ENCODE measurements at places on chromosomes 6 and 20.

GRCh38 chr20:20360464-20360863, 7.4 kb upstream of the INSM1 start:
- DNase-seq = peak; percentile 72

DNA sequence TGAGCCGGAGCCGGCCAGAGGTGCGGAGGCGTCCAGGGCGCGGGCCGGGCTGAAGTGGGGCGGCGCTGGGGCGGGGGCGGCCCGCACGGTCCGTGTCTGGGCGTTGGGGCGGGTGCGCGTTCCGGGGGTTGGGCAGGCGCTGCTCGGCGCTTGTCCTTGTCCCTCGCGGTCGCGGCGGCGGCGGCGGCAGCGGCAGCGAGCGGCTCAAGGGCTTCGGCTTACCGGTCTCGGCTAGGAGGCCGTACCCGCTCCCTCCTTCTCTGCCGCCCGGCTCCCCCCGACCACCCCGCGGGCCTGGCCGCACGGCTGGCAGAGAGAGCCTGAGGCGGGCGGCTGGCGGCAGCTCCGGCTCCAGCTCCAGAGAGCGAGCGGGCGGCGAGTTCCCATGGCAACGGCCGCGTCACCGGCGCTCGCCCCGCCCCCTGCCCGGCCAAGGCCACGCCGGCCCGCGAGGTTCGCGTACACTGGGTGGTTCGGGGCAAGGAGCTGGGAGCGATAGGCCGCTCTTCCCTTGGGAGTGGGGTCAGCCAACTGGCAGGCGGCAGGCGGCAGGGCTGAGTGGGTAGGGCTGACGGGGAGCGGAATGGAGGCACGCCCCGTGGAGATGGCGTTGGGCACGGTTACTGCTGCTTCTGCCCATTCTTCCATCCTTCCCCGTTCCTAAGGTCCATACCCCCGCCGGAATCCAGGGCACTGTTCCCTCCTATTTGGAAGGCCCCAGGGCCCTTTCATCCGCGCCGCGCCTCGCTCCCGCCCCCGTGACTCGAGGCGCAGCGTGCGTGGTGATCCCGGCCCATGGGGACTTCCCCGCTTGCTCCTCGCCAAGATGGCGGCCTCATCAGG, at the start of gene LRRC73:
TSS of gene LRRC73 (minus strand) at position 363 of the 843 bp plus-strand sequence. CDS start 561 bp downstream, outside the sequence.
- DNase-seq = peak; percentile 85

GRCh38 chr6:137399881-137400443, 94.2 kb downstream of the OLIG3 start:
- no peak for DNase-seq

GRCh38 chr6:145875496-145876211, 61.1 kb upstream of the FBXO30 start:
- no peak for DNase-seq

- no peak for DNase-seq
Observed at GRCh38 chr6:27281105-27281539, 31.0 kb downstream of the POM121L2 start.

DNA sequence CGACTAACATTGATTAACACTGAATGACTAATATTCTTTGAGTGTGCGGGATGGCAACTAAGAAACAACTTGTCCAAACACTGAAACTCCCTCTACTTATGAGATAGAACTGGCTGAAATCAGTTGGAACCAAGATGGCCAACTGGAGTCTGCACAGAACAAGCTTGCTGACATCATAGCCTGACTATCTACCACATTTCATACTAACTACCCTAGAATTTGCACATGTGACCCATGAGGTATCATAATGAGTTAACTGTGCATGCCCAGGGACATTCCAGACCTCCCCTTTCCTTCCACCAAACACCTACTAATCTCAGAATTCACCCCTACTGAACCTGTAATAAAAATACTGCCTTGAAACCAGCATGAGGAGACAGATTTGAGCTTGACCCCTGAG, 43.2 kb downstream of the PHIP start:
- no peak for DNase-seq

GRCh38 chr6:53067849-53068361, 2.7 kb downstream of the FBXO9 start:
- no peak for DNase-seq

DNA sequence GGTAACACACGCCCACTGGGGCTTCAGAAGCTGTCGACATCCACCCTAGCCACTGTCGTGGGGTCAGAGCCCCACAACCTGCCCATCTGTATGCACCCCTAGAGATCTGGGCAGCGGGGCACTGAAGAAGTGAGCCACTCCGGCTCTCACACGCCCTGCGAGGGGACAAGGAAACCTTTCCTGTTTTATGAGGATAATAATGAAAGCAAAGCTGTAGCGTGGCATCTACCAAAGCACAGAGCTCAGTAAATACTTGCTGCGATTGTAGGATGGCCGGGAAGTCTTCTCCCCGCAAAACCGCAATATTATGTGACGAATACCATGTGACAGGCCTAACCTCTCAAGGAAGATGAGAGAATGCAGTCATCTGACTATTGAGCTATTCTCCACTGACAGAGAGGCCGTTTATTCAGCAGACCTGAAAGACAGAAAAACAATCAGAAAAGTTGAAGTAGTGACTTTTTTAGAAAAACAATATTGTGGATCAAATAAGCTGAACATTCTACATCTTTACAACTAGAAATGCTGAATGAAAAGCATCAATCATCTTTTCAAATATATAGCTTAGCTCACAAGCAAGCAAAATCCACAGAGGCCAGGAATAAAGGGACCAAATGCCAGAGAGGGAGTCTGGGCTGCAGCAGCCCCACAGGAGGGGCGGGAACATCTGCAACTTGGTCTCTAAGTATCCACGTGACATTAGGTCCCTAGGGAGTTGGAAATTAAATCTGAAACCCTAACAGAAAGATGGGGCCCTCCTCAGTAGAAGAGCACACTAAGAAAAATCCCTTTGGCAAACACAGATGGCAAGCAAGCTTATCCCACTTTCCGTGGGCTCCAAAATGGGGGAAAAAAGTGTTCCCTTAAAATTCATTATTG, 207.8 kb downstream of the TTLL2 start:
- no peak for DNase-seq

DNA sequence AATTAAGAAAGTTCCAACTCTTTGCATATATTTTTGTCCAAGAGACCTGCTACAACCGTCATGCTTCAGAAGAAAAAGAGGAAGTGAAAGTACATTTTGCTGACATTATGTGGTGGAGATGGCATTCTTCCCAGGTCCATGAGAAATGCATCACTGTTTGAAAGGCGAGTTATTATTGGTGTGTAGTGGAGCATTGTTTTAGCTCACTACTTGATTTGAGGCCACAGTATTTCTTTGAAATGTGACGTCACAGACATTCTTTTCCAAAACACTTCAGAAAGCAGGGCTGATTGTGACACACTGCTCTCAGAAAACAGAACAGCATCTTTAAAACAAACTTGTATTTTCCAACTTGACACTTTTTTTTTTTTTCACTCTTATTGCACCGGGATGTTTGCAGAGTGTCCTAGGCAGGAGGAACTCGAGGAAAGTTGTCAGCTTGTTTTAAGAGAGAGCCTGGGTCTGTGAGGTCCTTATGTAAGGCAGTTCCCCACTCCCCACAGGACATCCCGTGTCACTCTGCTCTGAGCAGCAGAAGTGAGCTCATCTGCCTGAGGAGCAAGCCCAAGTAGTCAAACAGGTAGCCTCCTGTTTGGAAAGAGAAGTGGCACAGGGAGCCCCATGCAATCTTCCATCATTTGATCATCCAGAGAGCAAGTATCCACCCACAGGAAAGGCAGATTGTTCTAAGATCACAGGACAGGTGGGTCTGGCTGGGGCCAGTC, 1.1 kb downstream of the SPTLC3 start:
- no peak for DNase-seq

DNA sequence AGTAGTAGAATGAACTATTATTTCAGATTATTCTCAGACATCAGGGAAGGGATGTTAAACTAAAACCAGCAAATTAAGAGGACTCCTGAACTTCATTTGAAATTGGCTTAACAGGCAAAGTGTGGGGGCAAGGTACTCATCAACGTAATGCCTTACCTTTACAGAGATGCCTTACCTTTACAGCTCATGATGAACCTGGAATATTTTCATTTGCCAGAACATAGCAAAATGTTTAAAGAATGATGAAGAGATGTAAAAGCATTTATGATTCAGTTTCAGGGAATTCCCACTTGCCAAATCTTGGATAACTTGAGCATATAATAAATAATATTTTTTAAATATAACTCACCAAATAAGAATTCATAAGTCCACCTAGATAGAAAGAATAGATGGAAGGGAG, 207.5 kb downstream of the TINAG start:
- DNase-seq = no peak

DNA sequence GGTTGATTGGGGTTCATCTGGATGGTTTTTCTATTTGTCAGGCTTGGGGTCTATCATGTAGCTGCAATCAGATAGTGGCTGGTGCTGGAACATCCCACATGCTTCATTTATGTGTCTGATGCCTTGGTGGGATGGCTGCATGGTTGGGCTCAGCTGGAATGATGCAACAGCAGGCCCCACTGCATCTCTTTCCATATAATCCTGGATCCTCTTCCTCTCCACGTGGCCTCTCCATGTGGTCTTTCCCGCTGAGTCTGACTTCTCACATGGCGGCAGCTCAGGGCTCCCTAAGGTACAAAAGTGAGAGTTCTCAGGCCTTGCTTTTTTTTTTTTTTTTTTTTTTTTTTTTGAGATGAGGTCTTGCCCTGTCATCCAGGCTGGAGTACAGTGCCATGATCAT, 65.0 kb upstream of the SUPT3H start:
- no peak for DNase-seq

GRCh38 chr20:24942679-24943078, 6.4 kb upstream of the CST7 start:
- no peak for DNase-seq

DNA sequence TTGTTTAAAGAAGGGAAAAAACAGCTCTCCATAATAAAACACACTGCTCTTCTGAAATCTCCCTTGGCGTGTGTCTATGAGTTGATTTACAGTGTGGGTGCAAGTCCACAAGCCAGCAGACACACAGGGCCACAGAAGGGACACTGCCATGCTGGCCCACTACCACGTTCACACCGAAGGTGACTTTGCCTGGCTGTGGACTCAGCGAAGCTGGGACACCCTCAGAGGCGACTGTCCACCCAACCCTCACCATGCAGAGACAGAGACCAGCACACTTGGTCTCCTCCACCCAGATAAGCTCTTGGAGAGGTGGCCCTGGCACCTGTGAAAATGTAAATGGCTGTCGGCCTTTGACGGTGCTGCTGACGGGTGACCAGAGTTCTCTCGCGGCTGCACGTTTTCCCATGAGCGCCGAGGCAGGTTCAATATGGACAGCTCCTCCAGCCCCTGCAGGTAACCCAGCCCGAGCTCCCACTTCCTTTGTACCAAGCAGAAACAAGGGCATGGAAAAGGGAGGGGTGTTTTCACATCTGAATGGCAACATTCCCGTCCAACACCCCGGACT, 78.0 kb downstream of the YTHDF1 start:
- DNase-seq = no peak

- no peak for DNase-seq
Observed at GRCh38 chr6:119669221-119669620, 319.7 kb upstream of the MAN1A1 start.

DNA sequence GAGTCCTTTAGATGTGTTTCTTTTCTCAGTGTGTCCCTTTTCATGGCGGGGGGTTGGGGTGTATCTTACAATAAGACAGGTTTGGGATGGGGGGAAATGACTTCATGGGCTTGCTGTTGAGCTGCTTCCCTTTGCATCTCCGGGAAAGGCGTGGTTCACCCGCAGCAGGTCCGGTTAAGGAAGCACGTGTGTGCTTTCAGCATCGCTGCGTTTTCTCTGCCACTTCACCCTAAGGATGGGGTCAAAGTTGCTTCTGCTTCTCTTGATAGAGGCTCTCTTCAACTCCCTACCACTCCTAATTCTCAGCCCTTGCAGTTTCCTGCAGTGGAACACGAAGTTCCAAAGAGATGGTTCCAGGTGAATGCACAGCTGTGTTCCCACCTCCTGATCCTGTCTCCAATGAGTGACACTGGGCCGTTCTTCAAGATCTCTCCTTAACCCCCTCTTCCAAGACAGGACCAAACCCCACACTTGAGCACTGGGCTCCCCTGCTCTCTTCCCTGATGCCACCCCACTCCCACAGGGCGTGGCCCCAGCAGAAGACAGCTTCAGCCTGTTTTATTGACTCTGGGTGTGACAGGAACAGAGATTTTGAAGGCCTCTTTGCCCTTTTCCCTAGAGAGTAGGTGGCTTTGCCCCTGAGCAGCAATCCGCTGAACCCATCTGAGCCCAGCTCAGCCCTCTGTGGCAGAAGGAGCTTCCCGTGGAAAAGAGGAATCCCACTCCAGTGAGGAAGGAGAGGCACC, 85.2 kb downstream of the PLEKHG1 start:
- no peak for DNase-seq

GRCh38 chr6:10886691-10887502, at the start of gene SYCP2L:
Gene SYCP2L, plus strand, starts transcription at chr6:10887052. Its CDS starts 75 bp downstream, at chr6:10887127.
- DNase-seq = peak; percentile 77

- no peak for DNase-seq
Observed at GRCh38 chr6:119323931-119324330, 25.6 kb downstream of the MAN1A1 start.

DNA sequence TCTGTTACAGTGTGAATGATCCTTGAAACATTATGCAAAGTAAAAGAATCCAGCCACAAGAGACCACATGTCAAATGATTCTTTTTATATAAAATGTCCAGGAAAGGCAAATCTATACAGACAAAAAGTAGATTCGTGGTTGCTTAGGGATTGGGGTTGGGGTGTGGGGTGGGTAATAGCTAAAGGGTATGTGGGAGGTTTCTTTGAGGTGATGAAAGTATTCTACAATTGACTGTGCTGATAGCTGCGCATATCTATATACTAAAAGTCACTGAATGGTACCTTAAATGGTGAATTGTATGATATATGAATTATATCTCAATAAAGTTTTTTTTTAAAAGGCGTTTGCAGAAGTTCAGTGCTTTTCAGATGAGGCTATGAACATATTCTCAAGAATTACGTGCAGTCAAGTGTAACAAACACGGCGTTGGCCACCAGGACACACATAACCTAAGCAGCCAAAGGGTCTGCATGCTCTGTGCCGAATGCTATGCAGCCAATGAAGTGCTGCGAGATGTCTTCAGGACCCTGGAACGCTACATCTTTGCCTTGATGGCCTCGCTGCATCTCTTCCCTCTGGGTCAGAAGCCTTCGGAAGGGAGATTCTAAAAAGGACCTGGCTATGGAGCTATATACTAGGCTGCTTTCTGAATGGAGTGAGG, 96.9 kb downstream of the SCML4 start:
- no peak for DNase-seq

- no peak for DNase-seq
Observed at GRCh38 chr20:44206132-44206531, 4.4 kb downstream of the OSER1 start.

GRCh38 chr20:50673466-50674137, 17.7 kb downstream of the RIPOR3 start:
- DNase-seq = no peak

- no peak for DNase-seq
Observed at GRCh38 chr6:142325111-142325510, 23.3 kb downstream of the ADGRG6 start.

DNA sequence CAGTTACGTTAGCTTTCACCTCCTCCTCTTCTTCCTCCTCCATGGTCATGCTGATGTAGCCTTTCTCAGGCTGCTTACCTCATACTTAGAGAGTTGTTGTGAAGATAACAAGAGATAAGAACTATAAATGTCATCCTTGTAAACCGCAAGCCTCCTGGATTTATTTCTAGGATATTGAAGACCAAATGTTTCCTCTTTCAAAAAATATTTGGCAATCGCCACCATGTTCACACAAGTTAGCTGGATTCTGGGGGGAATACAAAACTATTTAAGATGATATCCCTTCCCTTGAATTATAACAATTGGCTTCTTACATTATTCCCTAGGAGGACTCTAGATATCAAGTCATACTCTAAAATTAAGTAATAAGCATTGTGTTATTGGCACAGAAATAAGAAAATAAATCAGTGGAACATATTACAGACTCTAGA, 99.8 kb upstream of the PLEKHG1 start:
- no peak for DNase-seq
